Fibroblast of the aortic adventitia (primary cell): ENCODE measurements at places on chromosomes 6 and 20.
A peak's percentile ranks its signal among the peaks of the same experiment; 100 is the strongest.

GRCh38 chr20:56211051-56211450 is 37.5 kb upstream of the MC3R start:
- no peak for DNase-seq

GRCh38 chr6:27565839-27566779 is 93.2 kb upstream of the ZNF184 start:
- DNase-seq: no peak

- DNase-seq: no peak
Observed at GRCh38 chr6:158230967-158231550, 62.9 kb downstream of the GTF2H5 start.

DNA sequence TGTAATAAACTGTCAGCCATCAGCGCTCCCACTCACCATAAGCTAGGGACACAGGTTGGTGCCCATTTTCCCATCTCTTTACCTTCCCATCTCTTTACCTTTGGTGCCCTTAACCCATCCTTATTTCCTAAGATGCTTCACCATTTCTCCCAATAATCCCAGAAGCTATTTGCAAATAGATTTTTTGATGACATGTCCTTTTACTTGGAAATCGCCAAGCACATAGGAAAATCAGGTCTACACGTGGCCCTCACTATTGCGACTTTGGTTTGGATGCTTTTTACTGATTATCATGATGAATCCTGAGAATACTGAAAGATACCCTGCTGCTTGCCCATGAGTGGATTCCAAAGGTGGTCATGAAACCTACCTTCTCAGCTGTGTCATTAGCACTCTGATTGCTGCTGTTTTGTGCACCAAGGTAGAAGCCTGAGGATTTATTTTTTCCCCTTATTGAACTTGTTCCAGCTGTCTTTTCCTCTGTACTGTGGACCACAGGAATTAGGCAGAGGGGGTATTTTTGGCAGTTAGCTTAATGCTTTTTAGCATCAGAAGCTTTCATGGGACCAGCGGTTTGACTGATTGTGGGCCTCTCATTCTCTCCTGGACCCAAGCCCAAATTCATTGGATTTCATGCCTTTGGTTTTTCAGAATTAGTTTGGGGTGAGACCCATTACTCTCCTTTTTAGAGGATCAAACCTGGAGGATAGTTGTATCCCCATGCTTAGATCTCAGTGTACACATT is 229.6 kb upstream of the RIN2 start:
- no peak for DNase-seq

- DNase-seq: no peak
Observed at GRCh38 chr6:42010185-42010891, 40.0 kb upstream of the TAF8 start.

DNA sequence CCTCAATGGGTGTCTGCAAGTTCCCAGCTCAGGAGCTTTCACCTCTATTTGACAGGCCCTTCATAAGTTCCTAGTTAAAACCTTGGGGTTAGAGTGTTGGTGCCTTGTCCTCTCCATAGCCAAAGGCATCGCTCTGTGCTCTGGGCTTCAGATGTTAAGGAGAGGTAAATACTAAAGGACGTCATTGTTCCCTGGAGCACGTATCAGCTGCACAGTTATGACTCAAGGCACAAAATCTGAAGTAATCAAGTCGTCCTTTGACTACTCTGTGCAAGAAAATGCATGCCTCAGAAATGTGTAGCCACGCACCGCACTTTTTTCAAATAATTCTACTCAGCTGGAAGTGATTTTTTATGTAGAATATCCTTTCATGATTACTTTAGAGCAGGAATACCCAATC is 240.8 kb upstream of the QKI start:
- DNase-seq: no peak

- peak; percentile 94 for DNase-seq
Observed at GRCh38 chr6:107690643-107691061, 133.5 kb downstream of the SCML4 start.
